ENCODE measurements at places on chromosomes 7 and 10.

DNA sequence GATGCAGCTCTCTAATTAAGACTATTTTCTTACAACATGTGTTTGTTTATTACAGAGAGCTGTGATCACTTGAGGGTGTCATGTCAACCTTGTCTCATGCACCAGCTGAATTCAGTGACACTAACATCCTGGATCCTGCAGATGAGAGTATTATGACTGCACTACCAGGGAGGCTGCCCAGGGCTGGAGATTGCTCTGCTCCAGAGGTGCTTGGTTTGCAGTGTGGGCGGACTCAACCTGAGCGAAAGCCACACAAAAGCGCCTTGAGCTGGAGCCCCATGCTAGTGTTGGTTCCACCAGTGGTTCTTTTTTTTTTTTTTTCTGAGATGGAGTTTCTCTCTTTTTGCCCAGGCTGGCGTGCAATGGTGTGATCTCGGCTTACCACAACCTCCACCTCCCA, 33.8 kb upstream of the ATXN7L1 start:
- H3K4me1 ChIP-seq = no peaks in the 10 kb centered on the region
- H3K27ac ChIP-seq = no peak overlapping the region
- H3K27me3 ChIP-seq = no peaks in the 10 kb centered on the region
- no peak for DNase-seq

GRCh38 chr7:41886262-41886900, 183.5 kb upstream of the INHBA start:
- H3K4me3 ChIP-seq = no peak overlapping the region
- H3K4me1 ChIP-seq = peaks cover 58% of the 10 kb centered on the region

DNA sequence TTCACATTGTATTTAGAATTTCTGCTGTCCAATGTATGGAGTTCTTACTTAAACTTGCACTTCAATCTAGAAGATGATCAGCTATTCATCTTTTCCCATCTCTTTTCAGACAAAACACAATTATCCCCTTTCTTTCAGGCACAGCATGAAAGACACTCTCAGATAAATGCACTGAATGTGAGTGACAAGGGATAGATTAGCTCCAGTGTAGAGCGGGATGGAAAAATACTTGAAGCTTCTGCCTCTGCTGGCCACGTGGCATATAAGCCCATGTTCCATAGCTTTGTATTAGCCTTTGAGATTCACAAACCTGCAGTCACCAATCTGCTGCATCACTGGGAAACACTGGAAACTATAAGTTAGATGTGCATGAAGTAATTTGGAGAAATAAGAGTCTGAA, 162.2 kb upstream of the FAM3C start:
- H3K4me3 ChIP-seq = no peak overlapping the region
- H3K36me3 ChIP-seq = no peaks in the 10 kb centered on the region
- no peaks in the 10 kb centered on the region for H3K4me1 ChIP-seq
- H3K27ac ChIP-seq = no peak overlapping the region
- no peaks in the 10 kb centered on the region for H3K27me3 ChIP-seq

DNA sequence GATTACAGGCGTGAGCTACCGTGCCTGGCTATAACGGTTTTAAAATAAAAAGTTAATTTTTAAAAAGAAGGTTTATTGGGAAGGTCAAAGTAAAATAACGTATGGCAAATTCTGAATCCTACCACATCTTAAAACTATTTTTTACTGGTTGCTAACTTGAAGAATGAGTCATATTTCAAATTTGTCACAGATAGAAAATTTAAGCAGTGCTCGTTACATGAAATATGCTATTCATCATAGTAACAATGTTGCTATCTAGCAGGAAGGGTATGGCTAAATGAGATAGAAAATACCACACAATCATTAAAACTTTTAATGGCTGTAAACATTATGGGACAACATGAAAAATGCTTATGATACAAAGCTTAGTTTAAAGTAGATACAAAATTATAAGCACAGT, 500.5 kb downstream of the PHTF2 start:
- no peaks in the 10 kb centered on the region for H3K27me3 ChIP-seq
- H3K4me1 ChIP-seq = no peaks in the 10 kb centered on the region
- no peak for DNase-seq
- H3K4me3 ChIP-seq = no peak overlapping the region
- no peak overlapping the region for H3K27ac ChIP-seq

DNA sequence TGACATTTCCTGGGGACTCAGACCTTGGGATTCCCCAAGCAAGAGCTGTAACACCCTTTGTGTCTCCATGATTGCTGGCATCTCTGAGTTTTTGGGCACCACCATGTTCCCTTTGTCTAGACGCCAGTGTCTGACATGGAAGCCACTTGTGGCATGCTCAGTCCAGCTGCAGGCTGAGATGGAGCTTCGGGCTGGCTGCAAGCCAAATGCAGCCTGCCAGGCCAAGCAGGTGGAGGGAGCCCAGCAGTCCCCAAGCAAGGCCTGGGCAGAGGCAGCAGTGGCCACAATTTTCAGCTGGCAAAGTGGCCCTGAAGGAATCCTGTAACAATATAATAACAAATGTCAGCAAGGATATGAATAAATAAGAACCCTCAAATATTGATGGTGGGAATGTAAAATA, 86.2 kb upstream of the ABCB5 start:
- no peaks in the 10 kb centered on the region for H3K36me3 ChIP-seq
- H3K4me3 ChIP-seq = no peak overlapping the region
- H3K4me1 ChIP-seq = no peaks in the 10 kb centered on the region
- H3K27ac ChIP-seq = no peak overlapping the region
- DNase-seq = no peak

DNA sequence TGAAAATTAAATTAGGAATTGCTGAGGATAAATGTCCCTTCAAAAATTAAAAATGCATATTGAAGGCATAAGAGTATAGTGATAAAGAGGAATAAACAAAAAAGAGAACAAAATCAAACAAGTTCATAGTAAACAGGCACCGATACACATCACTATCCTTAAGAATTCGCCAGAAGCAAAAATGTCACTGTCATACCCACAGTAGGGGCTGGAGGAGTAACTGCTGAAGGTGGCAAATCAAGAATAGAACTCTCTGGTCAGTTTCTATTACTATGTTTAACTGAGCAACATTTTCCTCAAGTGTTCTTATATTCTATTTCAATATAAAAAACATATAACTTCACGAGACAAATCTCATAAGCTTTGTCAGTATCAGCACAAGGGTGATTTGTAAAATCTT, 84.0 kb downstream of the VPS41 start:
- H3K27me3 ChIP-seq = no peaks in the 10 kb centered on the region
- H3K4me1 ChIP-seq = peaks cover 12% of the 10 kb centered on the region
- H3K27ac ChIP-seq = no peak overlapping the region
- H3K36me3 ChIP-seq = peaks cover 10% of the 10 kb centered on the region
- H3K4me3 ChIP-seq = no peak overlapping the region
- no peak for DNase-seq

- no peak for DNase-seq
- peaks cover 8% of the 10 kb centered on the region for H3K36me3 ChIP-seq
- H3K4me1 ChIP-seq = peaks cover 76% of the 10 kb centered on the region
- no peaks in the 10 kb centered on the region for H3K27me3 ChIP-seq
Measured at GRCh38 chr10:62043421-62044021, 142.0 kb downstream of the ARID5B start.

GRCh38 chr10:69914398-69915214, 112.9 kb downstream of the COL13A1 start:
- H3K4me3 ChIP-seq = no peak overlapping the region
- H3K27me3 ChIP-seq = peaks cover 12% of the 10 kb centered on the region
- H3K4me1 ChIP-seq = no peaks in the 10 kb centered on the region
- no peaks in the 10 kb centered on the region for H3K36me3 ChIP-seq
- no peak for DNase-seq

GRCh38 chr10:44352316-44353127, 32.4 kb downstream of the CXCL12 start:
- H3K27me3 ChIP-seq = peaks cover 2% of the 10 kb centered on the region
- H3K4me3 ChIP-seq = no peak overlapping the region
- H3K4me1 ChIP-seq = no peaks in the 10 kb centered on the region
- DNase-seq = no peak
- no peak overlapping the region for H3K27ac ChIP-seq

DNA sequence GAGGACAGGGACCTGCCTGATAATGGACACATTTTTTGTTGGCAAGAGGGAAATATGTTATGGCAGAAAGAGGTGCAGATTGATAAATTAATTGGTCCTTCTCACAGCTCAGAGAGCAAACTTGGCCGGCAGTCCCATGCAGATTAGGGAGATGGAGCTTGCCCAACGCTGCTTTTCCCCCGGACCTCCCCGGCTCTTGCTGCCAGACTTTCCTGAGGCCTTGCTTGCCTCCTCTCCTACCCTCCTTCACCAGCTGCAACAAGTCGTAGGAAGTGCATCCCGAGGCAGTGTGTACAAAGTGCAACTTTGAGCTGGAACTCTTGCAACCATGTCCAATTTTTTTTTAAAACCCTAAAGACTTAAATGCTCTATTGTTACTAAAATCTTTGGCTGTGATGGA, 215.5 kb downstream of the LRMDA start:
- H3K27me3 ChIP-seq = peaks cover 1% of the 10 kb centered on the region
- no peaks in the 10 kb centered on the region for H3K4me1 ChIP-seq
- no peaks in the 10 kb centered on the region for H3K36me3 ChIP-seq
- no peak for DNase-seq

GRCh38 chr7:25095516-25096345, 29.3 kb downstream of the CYCS start:
- H3K27ac ChIP-seq = no peak overlapping the region
- no peaks in the 10 kb centered on the region for H3K36me3 ChIP-seq
- no peak overlapping the region for H3K4me3 ChIP-seq
- H3K4me1 ChIP-seq = peaks cover 9% of the 10 kb centered on the region

- no peak overlapping the region for H3K4me3 ChIP-seq
- DNase-seq = no peak
- H3K4me1 ChIP-seq = peaks cover 14% of the 10 kb centered on the region
Measured at GRCh38 chr10:103042908-103043307, 124.8 kb downstream of the CNNM2 start.

- no peaks in the 10 kb centered on the region for H3K36me3 ChIP-seq
- DNase-seq = no peak
- H3K4me3 ChIP-seq = no peak overlapping the region
- no peak overlapping the region for H3K27ac ChIP-seq
Measured at GRCh38 chr10:44967616-44968015, 8.0 kb downstream of the RASSF4 start.

DNA sequence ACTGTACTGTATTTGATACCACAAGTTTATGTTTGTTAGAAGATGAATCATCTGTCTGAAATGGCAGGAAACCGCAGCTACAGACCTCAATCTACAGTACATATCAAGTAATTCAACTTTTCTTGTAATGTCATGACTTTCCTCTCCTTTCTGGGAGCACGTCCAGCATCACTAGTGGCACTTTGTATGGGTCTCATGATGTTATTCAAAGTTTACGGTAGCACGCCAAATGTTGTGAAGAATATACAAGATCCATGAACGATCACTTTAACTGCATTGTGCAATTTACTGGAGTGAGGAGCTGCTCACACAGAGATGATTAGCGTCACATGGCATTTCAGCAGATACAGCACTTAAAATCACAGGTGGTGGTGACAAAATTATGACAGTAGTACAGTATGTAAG, 257.8 kb upstream of the GNAI1 start:
- no peak overlapping the region for H3K4me3 ChIP-seq
- no peaks in the 10 kb centered on the region for H3K4me1 ChIP-seq
- DNase-seq = no peak
- no peaks in the 10 kb centered on the region for H3K27me3 ChIP-seq
- H3K36me3 ChIP-seq = no peaks in the 10 kb centered on the region
- H3K27ac ChIP-seq = no peak overlapping the region

- H3K4me1 ChIP-seq = peaks cover 11% of the 10 kb centered on the region
- DNase-seq = peak; percentile 62
Measured at GRCh38 chr10:71494980-71495381, 98.3 kb downstream of the CDH23 start.

DNA sequence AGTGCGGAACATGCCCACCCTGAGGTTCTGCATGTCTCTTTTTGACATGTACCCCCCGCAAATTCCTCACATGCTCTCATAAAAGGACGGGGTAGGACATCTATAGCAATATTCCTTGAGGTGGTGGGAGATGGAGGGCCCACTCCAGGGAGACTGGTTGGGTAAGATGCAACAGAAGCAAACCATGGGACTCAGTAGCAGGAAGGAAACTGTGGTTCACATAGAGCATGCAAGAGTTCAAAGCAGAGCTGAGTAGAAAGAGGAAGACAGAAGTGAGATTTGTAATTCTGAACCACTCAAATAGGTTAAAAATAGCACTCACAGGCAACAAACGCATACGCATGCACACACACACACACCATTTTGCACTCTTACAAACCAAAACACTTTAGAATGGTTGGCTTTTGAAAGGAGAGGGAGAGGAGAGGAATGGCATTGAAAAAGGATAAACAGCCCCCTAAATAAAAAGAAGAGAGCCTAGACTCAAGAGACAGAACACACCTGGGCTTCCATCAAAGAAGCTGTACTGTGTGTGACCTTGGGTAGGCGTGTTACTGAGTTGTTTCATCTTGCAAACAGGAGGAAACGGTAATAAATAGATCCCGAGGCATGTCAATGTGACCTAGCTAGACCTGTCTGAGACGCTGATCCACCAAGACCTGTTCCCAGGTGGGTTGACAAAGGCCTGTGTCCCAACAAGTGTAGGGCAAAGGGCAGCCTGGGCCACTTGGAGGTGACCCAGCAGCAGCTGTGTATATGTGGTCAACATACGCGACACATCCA, 77.6 kb upstream of the LRRC4 start:
- DNase-seq = no peak
- peak overlapping the region; percentile 91 for H3K27ac ChIP-seq
- H3K27me3 ChIP-seq = no peaks in the 10 kb centered on the region
- H3K4me3 ChIP-seq = peak overlapping the region; percentile 77

DNA sequence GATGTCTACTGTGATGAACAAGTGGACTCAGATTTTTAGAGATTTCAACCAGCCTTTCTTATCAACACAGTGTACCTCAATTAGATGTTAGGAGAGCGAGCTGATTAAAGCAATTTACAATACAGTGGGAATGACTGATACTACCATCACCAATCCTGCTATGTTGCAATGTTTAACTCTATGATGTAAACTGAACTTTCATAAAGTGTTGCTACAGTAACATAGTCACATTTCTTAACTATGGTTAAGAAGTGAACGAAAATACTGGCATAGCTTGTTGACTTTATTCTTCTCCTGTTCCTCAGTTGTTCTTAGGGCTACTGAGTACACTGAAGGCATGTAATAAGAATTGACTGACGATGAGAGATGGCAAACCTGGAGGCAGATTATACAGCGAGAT, 139.8 kb downstream of the MYOF start:
- H3K27ac ChIP-seq = no peak overlapping the region
- DNase-seq = no peak
- H3K36me3 ChIP-seq = no peaks in the 10 kb centered on the region
- no peaks in the 10 kb centered on the region for H3K4me1 ChIP-seq

- no peak for DNase-seq
- H3K4me3 ChIP-seq = no peak overlapping the region
- H3K36me3 ChIP-seq = no peaks in the 10 kb centered on the region
- peaks cover 6% of the 10 kb centered on the region for H3K4me1 ChIP-seq
Measured at GRCh38 chr10:114648368-114648767, 9.7 kb downstream of the ABLIM1 start.

GRCh38 chr7:157271991-157272324, 64.8 kb upstream of the DNAJB6 start:
- H3K4me1 ChIP-seq = peaks cover 5% of the 10 kb centered on the region
- no peaks in the 10 kb centered on the region for H3K27me3 ChIP-seq
- DNase-seq = no peak
- H3K4me3 ChIP-seq = no peak overlapping the region
- peaks cover 7% of the 10 kb centered on the region for H3K36me3 ChIP-seq

GRCh38 chr10:78025685-78026364, 3.5 kb downstream of the POLR3A start:
- no peak overlapping the region for H3K4me3 ChIP-seq
- H3K4me1 ChIP-seq = peaks cover 23% of the 10 kb centered on the region
- H3K27ac ChIP-seq = no peak overlapping the region
- no peaks in the 10 kb centered on the region for H3K27me3 ChIP-seq
- DNase-seq = no peak
